NCI-H2081 (cell line): ENCODE measurements at places on chromosomes 11 and 22.

DNA sequence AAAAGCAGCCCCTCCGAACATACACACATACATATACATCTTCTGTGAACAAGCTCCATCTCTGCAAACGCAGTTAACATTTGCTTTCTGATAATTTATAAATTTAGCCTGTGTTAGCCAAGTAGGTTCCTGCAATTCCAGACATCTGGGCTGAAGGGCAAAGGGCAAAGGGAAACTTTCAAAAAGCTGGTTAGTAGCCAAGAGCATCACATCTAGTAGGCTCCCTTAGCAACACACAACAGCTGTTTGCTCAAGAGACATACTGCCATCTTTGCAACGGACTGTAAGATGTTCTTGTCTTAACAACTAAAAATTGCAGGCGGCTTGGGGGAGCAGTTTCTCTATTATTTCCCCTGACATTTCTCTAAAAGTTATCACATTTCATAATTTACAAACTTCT is 134.9 kb downstream of the RBFOX2 start:
- DNase-seq = no peak

GRCh38 chr11:15526859-15527450 is 412.2 kb downstream of the INSC start:
- DNase-seq = no peak

DNA sequence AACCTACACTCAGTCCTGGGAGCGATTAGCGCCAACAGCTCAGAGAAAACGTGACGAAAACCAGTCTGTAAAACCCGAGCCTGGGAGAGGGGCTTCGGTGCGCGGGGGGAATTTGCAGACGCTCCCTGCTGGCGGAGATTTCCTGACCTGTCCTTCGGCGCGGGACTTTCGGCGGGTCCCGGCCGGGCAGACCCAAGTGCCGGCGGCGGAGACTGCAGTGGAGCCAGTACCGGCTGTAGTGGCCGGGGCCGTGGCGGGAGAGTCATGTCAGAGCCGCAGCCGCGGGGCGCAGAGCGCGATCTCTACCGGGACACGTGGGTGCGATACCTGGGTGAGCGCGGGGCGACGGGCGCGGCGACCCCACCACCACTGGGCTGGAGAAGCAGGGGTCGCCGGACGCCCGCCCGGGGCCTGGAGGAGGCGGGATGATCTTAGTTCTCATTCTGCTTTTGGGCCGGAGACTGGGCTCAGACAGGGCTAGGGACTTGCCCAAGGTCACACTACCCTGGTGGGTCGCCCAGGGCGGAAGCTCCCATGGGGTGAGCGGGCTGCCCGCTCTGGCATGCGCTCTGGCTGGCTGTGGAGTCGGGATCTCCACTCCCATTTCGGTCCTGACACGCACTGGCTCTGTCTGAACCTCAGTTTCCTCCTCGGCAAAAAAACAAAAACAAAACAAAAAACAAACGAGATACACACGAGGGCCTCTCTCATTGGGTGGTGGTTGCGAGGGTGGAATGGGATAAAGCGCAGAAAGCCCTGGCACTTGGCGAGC is at the start of gene MTFP1:
MTFP1 (plus strand) TSS at position 153 of the 772 bp plus-strand sequence; CDS start at position 265, 112 bp downstream.
- peak; percentile 41 for DNase-seq

DNA sequence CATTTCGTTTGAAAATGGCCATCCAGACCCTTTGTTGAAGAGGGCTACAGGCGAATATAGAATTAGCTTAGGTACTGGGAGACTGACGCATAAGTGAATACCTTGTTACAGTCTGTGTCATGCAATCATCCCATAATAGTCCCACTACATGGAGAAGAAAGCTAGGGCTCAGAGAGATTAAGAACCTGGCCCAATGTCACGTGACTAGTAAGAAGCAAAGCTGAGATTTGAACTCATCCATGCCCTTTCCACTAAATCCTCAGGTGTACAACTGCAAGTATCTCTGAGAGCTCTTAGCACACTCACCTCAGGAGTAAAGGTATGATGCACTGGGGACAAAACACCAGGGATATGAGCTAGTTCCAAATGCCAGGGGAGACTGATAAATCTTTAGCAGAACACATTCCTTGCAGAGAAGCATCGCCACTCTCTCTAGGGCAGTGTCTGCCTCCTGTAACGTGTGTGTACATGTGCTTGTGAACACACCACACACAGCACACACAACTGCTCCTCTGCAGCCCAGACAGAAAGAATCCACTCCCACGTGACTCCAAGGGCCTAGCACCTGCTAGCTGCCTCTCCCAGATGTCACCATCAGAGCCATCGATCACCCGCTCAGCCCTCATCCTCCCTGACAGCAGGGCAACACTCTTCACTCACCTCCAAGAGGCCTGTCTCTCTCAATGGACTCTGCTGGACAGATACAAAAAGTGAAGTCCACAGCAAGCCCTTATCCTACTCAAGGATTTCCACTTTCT is 402.8 kb downstream of the NXPE2 start:
- peak; percentile 33 for DNase-seq

- no peak for DNase-seq
Measured at GRCh38 chr11:64674774-64675173, 48.2 kb downstream of the NRXN2 start.

- no peak for DNase-seq
Measured at GRCh38 chr11:119509969-119510401, 87.0 kb upstream of the THY1 start.

- no peak for DNase-seq
Measured at GRCh38 chr11:35214792-35215193, 75.8 kb downstream of the CD44 start.

GRCh38 chr22:24060375-24060788 is 49.3 kb downstream of the CABIN1 start:
- no peak for DNase-seq

GRCh38 chr11:90391756-90392155 is 168.9 kb upstream of the CHORDC1 start:
- no peak for DNase-seq

DNA sequence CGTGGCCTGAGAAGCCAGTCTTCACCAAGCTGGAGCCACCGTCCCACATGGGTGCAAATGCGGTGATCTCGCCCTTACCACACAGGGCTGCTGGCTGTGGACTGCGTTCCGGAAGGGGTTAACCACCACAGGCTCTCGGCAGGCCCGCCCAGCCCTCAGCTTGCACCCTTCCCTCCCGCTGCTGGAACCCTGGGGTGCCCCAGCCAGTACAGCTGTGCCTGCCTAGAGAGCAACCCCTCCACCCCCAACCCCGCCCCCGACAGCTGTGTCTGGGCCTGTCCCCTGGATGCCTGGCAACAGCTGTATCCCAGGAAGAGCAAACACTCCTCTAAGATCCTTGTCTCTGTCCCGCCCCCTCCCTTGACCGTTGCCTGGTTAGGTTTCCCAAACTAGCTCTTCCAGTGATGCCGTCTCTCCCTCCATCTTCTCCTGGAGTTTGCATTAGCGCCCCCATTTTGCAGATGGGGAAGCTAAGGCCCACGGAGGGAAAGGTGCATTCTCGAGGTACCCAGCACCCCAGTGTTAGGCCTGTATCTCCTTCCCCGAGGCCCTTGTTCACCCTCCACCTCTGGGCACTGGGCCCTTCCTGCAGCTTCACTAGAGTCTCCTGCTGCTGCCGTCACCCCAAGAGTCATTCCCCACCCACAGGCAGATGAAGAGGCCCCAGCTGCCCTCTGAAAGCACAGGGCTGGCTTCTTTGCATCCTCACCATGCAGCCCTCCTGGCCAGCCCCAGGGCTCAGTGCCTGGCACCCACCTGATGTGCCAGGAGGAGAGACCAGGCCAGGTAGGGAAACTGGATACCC is 12.6 kb upstream of the COX8A start:
- DNase-seq = no peak

- DNase-seq = no peak
Measured at GRCh38 chr11:110818032-110818687, 105.9 kb upstream of the ARHGAP20 start.

- peak; percentile 37 for DNase-seq
Measured at GRCh38 chr22:50524676-50525103, 708 bp downstream of the SCO2 start.

DNA sequence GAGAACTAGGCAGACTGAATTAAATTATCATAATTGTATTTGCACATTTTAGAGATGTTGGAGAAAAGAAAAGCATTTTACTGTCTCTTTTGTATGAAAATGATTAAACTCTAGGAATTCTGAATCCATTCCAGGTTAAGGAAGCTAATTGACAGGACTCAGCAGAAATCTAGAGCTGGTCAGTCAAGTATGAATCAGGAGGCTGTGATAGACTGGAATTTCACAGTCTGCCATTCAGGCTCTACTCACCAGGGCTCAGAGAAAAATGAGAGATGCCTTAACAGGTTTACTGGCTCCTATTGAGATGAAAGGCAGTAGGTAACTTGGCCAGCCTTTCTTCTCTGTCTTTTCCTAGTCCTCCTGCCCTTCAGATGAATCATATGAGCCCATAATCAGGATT is 693.9 kb upstream of the CHORDC1 start:
- no peak for DNase-seq

- peak; percentile 14 for DNase-seq
Measured at GRCh38 chr11:75816561-75817239, 1.7 kb downstream of the UVRAG start.

GRCh38 chr11:64032050-64032449 is 3.7 kb upstream of the FLRT1 start:
- no peak for DNase-seq

- DNase-seq = no peak
Measured at GRCh38 chr11:123535401-123535800, 105.3 kb downstream of the GRAMD1B start.

DNA sequence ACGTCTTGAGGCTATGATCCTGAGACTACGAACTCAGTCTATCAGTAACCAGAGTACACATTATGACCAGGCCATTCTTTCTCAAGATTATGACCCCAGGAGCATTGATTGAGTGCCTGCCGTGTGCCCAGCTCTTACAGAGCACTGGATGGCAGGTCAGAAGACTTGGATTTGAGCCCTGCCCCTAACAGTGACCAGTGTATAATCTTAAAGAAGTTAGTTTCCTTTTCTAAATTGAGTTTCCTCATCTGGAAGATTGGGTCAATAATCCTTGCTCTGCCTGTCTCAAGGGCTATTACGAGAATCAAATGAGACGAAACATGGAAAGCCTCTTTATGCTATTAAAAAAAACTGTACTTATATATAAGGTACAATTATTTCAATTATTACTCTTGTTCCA is 38.2 kb downstream of the SLCO2B1 start:
- DNase-seq = no peak

DNA sequence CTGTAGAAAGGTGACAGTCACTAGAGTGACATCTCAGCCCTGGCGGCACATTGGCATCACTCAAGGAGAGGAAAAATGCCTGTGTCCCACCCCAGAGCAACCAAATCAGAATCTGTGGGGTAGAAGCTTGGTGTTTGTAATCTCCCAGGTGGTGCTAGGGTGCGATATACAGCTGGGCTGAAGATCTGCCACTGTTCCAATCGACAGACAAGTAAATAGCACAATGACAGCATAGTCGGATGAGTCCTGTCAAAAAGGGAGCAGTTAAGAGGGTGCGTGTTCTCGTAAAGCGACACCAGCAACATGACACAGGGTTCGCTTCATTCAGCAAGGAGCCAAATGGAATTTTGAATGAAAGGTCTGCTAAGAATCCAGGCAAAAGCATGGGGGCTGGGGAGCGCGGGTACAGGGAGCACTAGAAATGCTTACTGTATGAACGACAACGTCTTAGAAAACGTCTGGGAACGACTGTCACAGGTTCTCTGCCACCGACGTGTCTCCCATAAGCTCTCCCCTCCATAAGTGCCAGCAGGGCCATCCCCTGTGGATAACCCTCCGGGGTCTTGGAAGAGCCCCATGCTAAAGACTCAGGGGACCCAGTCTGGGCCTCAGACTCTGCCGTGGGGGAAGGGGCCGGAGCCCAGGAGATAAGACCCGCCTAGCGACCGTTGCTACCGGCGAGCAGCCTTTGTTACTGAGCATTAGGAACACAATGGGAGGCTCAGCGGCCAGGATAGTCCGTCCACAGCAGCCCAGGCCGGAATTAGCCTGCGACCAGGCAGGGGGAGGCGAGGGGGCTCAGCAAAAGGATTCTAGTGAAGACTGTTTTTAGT is 20.8 kb downstream of the ADA2 start:
- DNase-seq = peak; percentile 12

GRCh38 chr11:9314291-9315077 is at the start of gene TMEM41B:
Gene TMEM41B, minus strand, starts transcription at chr11:9314593. Its CDS starts 152 bp downstream, at chr11:9314441.
- DNase-seq = peak; percentile 99

DNA sequence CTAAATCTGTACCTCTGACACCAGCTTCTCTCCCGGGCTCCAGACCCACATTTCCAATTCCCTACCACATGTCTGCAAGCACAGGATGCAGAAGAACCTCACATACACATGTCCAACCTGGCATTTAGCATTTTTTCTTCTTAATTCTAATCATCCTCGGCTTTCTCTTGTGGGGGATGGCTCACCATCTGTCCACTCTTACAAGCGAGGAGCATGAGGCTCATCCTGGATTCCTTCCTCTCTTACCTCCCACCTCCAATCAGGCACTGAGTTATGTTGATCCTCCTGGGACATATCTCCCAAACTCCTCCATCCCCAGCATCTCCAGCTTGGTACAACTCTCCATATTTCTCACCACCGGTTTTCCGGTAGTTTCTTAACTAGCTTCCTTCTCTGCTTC is 149.8 kb upstream of the LARGE1 start:
- DNase-seq = no peak

GRCh38 chr11:46682773-46683752 is 17.4 kb downstream of the ARHGAP1 start:
- no peak for DNase-seq

GRCh38 chr11:61567286-61568061 is 13.4 kb downstream of the SYT7 start:
- no peak for DNase-seq

- DNase-seq = no peak
Measured at GRCh38 chr22:33927752-33928151, 7.5 kb upstream of the LARGE1 start.

GRCh38 chr22:37188901-37189466 is 937 bp upstream of the C1QTNF6 start:
- DNase-seq = no peak

GRCh38 chr22:38262051-38262795 is 10.6 kb downstream of the TMEM184B start:
- no peak for DNase-seq

- no peak for DNase-seq
Measured at GRCh38 chr22:50302564-50302963, 4.9 kb downstream of the PLXNB2 start.

- no peak for DNase-seq
Measured at GRCh38 chr11:133676265-133676664, 144.0 kb upstream of the OPCML start.

DNA sequence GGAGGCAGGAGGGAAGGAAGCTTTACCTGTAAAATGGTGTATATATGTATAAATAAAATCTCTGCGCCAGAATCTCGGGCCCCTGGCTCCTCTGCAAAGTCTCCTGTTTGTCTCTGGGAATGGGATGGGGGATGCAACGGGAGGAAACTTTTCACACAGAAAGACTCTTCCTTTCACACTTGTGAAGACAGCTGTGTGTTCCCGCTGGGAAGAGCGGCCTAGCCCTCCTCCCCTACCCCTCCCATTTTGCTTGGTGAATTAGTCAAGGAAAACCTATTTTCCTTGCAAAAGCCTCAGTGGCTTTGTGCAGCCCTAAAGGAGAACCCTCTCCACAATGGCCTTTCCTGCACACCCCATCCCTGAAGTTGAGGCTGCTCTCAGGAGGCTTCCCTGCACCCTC is 9.4 kb upstream of the IGF2 start:
- DNase-seq = no peak
